ENCODE measurements at places on chromosomes 1 and 21.

DNA sequence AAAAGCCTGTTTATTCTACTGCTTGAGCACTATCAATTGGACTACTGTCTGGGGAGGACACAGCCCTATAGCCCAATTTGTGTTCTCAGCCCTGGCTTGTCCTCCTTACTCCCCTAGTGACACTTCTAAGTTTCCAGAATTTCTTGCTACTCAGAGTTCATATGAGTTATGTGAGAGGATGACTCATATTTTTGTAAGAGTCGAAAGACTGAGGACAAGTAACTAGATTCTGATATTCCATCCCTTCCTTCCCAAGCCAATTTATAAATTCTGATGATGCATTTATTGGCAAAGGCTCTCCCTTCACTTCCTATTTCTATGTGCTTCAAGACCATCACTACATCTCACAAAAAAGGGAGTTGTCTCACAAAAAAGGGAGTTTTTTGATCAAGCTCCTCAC, 422.2 kb upstream of the DEPDC1 start:
- DNase-seq: no peak

- no peak for DNase-seq
These were observed 362.4 kb upstream of the KAZN start for GRCh38 chr1:14236097-14236496.

GRCh38 chr1:59685666-59686065, 129.1 kb upstream of the HOOK1 start:
- no peak for DNase-seq

- DNase-seq: no peak
These were observed 4.9 kb upstream of the PROX1 start for GRCh38 chr1:213982672-213983492.

DNA sequence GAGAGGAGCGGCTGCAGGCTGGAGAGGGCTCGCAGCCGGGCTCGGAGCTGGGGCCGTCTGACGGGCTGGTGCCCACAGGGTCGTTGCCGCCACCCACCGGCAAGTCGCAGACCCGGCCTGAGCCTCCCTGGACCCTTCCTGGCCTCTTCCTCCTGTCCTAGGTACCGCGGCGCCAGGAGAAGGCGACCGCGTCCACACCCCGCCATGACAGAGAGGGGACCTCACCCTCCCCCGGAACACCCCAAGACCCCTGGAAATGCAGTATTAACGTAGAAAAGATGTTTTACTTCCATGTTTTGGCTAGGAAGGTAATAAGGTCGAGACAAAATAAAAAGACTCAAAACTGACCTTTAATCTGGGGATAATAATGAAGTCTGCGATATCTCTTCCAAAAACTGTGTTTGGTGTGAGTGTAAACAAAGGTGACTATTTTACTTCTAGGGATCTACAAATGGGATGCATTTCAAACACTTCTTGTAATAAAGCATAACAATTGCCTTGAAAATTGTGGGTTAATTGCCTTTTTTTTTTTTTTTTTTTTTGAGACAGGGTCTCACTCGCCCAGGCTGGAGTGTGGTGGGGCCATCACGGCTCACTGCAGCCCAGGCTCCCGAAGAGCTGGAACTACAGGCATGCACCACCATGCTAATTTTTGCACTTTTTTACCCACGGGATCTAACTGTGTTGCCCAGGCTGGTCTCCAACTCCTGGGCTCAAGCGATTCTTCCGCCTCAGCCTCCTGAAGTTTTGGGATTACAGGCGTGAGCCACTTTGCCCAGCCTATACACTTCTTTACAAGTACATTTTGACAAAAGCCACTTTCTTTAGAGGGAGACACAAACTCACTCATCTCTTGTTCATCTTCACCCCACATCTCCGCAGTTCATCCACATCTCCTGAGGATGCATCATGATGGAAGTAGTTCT, 838 bp upstream of the RSRP1 start:
- DNase-seq: no peak

DNA sequence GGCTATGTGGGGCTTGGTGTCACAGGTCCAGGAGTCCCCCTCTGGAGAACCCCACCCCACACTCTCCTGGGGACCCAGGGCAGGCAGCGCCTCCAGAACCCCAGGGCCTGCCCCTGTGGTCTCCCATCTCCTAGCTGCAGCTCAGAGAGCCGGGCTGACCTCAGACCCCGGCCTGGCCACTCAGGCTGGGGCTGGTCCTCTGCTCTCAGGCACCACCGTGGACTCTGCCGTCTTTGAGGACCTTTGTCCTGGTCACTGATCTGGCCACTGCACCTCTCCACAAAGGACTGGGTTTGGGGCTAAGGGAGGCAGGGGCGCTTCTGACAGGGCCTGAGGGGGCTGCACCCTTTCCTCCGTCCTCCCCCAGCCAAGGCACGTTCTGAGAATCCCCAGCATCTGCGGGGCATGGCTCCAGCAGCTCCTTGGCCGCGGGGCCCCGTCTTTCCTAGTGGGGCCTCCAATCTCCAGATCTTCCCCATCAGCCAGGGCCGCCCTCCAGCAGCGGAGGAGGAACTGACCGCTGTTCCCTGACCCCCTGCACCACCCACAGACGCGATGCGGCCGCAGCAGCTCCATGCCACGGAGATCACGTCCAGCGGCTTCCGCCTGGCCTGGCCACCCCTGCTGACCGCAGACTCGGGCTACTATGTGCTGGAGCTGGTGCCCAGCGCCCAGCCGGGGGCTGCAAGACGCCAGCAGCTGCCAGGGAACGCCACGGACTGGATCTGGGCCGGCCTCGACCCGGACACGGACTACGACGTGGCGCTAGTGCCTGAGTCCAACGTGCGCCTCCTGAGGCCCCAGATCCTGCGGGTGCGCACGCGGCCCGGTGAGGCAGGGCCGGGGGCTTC, 3.3 kb downstream of the VWA1 start:
- DNase-seq: no peak

DNA sequence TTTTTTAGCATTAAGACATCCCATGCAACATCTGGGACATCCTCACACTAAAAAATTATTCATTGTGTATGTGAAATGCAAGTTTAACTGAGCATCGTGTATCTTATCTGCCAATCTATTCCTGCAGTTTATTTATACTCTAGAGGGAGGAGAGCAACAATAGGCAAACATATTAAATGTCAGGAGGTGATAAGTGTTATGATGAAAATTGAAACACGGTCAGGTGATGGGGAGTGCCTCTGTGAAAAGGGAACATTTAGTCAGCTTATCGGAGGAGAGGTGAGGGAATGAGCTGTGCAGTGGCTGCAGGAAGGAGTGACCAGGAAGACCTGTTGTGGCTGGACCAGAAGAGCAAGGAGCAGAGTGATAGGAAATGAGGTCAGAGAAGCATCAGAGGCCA, 775 bp upstream of the EFCAB14 start:
- no peak for DNase-seq

DNA sequence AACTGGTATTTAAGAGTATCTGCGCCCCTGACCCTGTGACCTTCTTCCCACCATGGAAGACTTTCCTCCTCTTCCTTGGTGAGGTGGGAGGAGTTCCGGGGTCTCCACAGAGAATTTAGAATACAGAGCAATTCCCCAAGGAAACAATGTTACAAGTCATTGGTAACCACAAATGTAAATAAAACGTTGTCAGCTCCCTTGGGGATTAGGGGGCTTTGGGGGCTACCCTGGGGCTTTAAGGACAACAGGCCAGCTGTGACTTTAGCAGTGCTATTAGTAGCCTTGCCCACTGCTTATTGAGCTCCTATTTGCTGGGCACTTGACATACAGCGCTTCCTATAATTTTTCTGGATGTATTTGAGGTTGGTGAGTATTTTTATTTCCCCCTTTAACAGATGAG, 69.0 kb downstream of the IGSF21 start:
- no peak for DNase-seq

GRCh38 chr1:62228136-62228882, 33.7 kb downstream of the L1TD1 start:
- no peak for DNase-seq

- DNase-seq: no peak
These were observed 217.4 kb upstream of the KCNK2 start for GRCh38 chr1:214864896-214865688.

DNA sequence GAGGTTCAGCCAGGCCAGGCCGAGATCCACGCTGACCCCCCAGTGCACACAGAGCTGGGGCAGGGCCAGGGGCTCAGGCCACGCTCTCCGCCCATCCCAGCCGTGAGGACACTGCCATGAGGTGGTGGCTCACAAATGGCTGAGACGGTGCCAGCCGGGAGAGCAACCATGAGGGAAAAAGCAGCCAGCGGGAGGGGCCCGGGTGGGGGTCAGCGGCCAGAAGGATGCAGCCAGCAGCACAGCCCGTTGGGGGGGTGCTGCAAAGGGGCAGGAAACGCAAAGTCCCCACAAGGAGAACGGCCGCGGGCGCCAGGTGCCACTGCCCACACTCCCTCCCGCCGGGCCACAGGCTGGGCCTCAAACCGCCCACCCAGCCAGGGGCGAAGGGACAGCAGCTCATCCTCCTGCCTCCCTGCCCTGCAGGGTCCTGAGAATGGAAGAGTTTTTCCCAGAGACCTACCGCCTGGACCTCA, 8.3 kb downstream of the TTLL10 start:
- no peak for DNase-seq

- no peak for DNase-seq
These were observed 11.4 kb downstream of the DEPDC1 start for GRCh38 chr1:68485431-68486022.

DNA sequence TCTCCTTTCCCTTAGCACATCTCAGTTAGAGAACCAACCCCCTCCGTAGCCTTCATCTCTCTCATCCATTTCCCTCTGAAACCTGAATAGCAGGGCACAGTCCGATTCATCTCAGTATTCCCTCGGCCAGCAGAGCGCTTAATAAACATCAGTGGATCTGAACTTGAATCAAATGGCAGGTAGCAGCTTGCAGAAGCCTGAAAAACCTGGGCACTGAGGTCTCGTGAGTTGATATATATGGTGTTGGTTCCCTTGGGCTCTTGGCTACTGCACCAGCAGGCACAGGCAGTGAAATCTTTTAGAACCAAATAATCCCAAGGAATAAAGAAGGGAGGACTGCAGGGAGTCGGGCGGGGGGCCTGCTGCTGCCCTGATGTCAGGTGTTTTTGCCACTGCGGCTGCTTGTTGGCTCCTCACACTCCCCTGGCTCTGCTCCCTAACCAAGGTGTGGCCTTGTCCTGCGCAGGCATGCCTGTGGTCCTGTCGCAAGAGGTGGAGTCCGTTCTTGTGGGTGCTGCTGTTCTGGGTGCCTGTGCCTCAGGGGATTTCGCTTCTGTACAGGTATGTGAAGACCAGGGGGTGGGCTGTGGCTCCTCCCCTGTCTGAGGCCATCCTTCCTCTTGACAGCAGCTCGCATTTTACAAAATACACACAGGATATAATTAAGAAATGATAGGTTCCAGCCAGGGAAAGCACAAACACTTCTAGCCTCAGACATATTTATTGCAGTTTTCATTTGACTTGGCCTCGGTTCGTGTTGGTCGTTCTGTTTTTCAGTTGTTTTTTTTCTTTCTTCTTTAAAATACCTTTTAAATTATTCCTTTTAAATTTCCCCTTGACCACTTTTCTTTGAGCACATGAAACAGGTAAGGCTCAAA, 140.9 kb upstream of the HOOK1 start:
- DNase-seq: no peak

- no peak for DNase-seq
These were observed 179.4 kb downstream of the HIVEP3 start for GRCh38 chr1:41739061-41739955.

DNA sequence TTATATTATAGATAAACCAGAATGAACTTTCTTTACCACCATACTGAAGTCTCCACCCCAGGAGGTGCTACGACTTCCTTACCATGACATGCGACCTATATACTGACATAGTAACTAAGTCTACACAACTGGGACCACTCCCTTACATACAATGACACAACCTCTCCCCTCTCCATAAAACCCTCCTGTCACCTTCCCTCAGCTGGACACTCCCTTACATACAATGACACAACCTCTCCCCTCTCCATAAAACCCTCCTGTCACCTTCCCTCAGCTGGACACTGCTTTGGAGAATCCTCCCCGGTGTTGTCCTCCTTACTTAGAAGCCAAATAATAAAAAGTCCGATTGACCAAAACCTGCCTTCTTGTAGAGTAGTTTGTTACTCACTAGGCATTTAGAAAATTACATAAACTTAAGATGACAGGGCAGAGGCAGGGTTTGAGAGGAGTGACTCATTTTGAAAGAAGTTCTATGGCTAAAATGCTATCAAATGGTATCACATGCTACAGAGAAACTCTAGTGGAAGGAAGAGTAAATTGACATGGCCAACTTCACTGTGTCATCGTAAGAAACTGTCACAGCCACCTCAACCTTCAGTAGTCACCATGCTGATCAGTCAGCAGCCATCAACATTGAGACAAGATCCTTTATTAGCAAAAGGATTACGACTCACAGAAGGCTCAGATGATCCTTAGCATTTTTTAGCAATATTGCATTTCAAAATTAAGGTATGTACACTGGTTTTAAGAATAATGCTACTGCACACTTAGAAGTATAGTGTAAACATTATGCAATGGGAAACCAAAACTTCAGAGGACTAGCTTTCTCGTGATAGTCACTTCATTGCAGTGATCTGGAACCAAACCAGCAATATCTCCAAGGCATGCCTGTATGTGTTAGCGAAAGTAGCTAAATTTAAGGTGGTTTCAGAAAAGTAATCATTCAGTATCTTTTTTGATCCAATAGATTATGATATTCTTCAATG, 56.4 kb downstream of the AHCTF1 start:
- DNase-seq: no peak

GRCh38 chr1:164604541-164604940, 45.6 kb downstream of the PBX1 start:
- no peak for DNase-seq

DNA sequence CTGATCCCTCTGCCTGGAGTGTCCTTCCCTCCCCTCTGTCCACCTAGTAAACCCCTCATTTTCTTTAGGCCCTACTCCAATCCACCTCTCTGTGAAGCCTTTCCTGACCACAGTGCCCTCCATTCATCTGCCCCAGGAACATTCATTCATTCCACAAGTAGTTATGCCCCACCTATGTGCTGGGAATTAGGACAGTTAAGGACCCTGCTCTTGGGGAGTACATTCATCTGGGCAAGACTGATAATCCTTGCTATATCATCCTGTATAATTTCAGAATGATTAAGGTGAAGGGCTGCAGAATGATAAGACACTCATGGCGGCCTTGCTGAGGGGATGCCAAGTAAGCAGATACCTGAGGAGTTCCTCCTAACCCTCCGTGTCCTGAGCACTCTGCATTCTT, 10.3 kb upstream of the FAM20B start:
- no peak for DNase-seq

DNA sequence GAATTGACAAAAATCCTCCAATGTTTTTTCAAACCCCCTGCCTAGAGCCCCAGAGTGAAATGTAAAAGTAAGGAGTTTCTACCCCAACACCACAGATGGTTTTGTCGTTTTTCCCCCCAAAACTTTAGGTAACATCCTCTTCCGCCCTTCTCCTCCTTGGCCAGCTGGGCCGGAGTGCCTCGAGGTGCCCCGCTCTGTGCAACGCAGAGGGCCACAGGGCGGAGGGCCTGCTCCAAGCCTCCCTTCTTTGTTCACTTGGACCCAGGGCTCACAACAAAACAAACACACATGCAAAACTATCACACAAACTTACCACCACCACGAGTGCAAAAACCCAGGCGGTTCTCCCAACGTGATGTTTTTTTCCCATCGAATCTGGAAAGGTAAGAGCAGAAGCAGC, 1.9 kb downstream of the SSBP3 start:
- DNase-seq: no peak
